ENCODE measurements at places on chromosomes 2 and 18.

DNA sequence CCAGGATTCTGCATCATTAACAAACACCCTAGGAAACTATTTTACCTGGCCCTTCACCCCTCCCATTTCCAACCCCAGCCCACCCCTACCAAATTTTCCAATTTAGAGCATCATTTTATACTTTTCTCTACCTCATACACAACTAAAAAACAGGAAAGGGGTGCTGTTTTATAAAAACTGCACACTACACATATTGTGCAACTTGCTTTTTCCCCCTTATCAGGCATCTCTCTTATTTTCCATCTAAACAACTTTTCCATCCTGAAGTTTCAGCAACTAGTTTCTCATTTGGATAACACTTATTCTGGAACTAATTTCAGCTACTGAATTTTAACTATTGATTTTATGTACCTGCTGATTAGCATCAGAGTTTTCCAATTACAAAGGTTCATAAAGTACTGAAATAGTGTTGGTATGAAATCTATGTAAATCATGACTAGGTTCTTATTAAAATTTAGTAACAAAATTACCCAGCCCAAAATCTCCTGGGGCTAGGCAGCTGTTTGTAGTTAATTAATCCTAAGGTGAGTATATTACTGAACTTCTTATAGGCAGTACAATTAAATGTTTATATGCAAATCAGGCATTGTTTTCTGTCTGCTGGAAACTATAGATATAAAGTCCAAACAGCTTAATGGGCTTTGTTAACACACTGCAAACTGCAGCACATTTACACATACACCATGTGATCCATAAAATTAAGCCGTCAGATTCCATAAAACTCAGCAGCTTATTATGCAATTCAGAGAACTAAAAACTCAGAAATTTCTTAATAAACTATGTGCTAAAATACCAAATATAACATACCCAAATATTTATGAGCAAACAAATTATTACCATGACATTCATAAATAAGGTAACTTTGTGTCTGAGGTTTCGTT lies 7.9 kb downstream of the SF3B1 start:
- peaks cover 19% of the 10 kb centered on the region for H3K36me3 ChIP-seq
- H3K4me3 ChIP-seq, result no peak overlapping the region
- no peak overlapping the region for H3K27ac ChIP-seq
- no peak for DNase-seq

GRCh38 chr2:85675866-85676548 lies 8.0 kb upstream of the SFTPB start:
- H3K4me3 ChIP-seq, result no peak overlapping the region
- H3K27ac ChIP-seq, result no peak overlapping the region
- H3K4me1 ChIP-seq, result peaks cover 12% of the 10 kb centered on the region
- no peak for DNase-seq

GRCh38 chr2:75035444-75036353 lies 77.3 kb downstream of the POLE4 start:
- H3K36me3 ChIP-seq, result no peaks in the 10 kb centered on the region
- H3K4me1 ChIP-seq, result no peaks in the 10 kb centered on the region
- no peak overlapping the region for H3K4me3 ChIP-seq

DNA sequence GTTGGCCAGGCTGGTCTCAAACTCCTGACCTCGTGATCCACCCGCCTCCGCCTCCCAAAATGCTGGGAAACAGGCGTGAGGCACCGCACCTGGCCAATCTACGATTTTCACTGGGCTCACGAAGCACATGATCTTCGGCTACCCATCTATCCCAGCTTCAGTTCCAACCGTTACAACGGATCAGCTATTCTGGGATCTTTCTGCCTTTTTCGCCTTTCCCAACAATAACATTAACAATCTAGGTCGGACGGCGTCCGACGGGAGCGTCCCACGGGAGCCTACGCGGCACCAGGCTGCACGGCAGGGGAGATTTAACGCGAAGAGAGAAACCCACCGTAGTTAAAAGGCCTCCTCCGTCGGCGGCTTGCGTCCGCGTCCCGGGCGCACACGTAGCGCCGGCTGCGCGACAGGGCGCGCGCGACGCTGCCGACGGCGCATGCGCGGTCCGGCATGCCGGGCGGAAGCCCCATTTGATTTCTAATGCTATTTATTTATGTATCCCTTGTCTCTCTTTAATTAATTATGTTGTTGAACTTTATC lies at the start of gene MSL3B:
MSL3B (minus strand) TSS at position 394 of the 540 bp plus-strand sequence.
- peak; percentile 36 for DNase-seq
- peaks cover 3% of the 10 kb centered on the region for H3K36me3 ChIP-seq
- peak within 1 kb of the TSS; percentile 15 for H3K27ac ChIP-seq
- peak within 1 kb of the TSS; percentile 49 for H3K4me3 ChIP-seq
- H3K4me1 ChIP-seq, result peaks cover 5% of the 10 kb centered on the region
- H3K27me3 ChIP-seq, result no peaks in the 10 kb centered on the region

DNA sequence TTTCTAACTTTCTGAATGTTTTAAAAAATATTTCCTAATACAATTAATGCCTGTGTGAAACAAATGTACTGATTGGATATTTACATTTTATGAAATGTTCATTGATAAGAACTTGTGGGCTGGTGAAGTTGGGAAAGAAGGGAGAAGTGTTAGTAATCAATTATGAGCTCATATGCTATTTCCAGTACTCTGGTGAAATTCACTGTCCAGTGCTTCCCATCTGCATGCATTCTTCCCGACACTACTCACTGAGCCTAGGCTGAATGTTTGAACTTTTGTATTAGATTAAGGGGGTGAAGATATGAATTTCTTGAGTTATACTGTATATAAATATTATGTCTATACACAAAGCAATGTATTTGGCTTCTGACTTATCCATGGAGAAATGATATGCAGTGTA lies 36.0 kb downstream of the SKA1 start:
- H3K36me3 ChIP-seq, result no peaks in the 10 kb centered on the region
- H3K4me3 ChIP-seq, result no peak overlapping the region
- peaks cover under 1% of the 10 kb centered on the region for H3K27me3 ChIP-seq
- no peak for DNase-seq

- peaks cover 7% of the 10 kb centered on the region for H3K4me1 ChIP-seq
- no peaks in the 10 kb centered on the region for H3K27me3 ChIP-seq
- no peak overlapping the region for H3K27ac ChIP-seq
- H3K4me3 ChIP-seq, result no peak overlapping the region
Observed at GRCh38 chr2:100290718-100291151, 31.6 kb downstream of the LONRF2 start.

- H3K27ac ChIP-seq, result no peak overlapping the region
- H3K27me3 ChIP-seq, result no peaks in the 10 kb centered on the region
- no peak overlapping the region for H3K4me3 ChIP-seq
- DNase-seq, result no peak
- no peaks in the 10 kb centered on the region for H3K4me1 ChIP-seq
- H3K36me3 ChIP-seq, result no peaks in the 10 kb centered on the region
Observed at GRCh38 chr2:204051476-204051875, 114.9 kb downstream of the ICOS start.

GRCh38 chr2:151665959-151666358 lies 68.3 kb downstream of the NEB start:
- no peak for DNase-seq
- H3K4me3 ChIP-seq, result no peak overlapping the region
- H3K27me3 ChIP-seq, result no peaks in the 10 kb centered on the region
- no peak overlapping the region for H3K27ac ChIP-seq
- no peaks in the 10 kb centered on the region for H3K4me1 ChIP-seq

DNA sequence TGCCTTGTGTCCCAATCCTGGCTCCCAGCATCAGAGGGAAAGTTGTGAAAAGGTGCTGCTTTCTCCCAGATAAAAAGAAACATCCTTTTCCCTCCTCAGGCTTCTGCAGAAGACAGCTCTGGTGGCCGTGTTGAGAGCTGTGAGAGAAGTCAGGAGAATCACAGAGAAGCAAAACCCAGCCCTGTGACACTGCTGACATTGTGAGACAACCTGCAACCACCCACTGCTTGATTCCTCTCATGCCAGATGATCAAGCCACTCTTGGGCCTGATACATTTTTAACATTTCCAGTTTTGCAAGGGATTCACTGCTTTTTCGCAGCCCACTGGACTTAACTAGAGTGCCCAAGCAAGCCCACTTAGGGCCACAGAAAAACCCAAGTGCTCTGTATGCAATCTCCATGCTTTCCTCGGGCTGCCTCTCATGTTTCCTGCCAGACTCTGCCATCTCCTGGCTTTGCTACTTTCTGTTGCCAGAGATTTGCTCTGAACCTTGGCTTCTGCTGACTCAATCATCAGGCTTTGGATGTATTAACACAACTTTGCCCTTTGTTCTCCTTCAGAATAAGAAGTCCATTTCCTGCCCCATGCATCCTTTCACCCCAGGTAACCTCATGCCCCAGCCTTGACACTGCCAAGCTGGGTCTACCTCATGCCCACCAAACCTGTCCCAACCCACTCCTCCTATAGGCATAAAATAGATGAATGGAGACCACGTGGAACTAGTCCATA lies 24.9 kb upstream of the TTR start:
- no peaks in the 10 kb centered on the region for H3K36me3 ChIP-seq
- no peaks in the 10 kb centered on the region for H3K27me3 ChIP-seq
- no peak overlapping the region for H3K27ac ChIP-seq
- DNase-seq, result no peak
- H3K4me3 ChIP-seq, result no peak overlapping the region

GRCh38 chr18:32529722-32530420 lies 59.2 kb upstream of the GAREM1 start:
- H3K27ac ChIP-seq, result no peak overlapping the region
- H3K4me3 ChIP-seq, result no peak overlapping the region
- no peaks in the 10 kb centered on the region for H3K4me1 ChIP-seq

- peaks cover 30% of the 10 kb centered on the region for H3K27me3 ChIP-seq
- no peak overlapping the region for H3K27ac ChIP-seq
- no peaks in the 10 kb centered on the region for H3K36me3 ChIP-seq
- peaks cover 13% of the 10 kb centered on the region for H3K4me1 ChIP-seq
- no peak for DNase-seq
- H3K4me3 ChIP-seq, result no peak overlapping the region
Observed at GRCh38 chr2:174728096-174728495, 36.2 kb downstream of the CHRNA1 start.

DNA sequence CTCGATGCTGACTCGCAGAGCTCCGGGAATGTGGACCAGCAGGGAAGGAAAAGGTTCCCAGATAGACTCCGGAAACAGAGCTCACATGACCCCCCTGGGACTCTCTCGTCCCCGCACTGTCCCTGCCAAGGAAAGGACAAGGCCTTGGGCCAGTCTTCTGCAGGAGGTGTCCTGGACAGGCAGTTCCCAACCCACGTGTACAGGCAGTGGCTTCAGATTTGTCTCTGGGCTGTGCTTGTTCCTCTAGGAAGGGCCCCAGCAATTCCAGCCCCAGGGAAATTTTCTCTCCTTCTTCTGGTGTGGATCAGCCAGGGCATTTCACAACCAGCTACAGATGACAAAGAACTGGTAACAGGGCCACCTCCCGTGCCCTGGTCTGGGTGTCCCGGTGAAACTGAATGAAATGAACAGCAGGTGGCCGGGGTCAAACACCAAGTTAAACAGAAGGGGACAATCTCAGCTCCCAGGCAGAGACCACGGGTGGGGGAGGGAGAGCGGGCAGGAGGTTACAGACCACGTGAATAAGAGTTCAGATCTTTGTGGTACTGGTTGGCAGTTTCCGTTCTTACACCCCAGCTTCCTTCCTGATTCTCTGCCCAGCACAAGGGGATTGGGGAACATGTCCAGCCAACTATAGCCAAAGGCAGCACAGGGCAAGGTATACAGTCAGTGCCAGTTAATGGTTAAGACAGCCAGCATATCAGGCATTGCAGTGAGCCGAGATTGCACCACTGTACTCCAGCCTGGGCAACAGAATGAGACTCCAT lies 52.2 kb upstream of the CAB39 start:
- no peaks in the 10 kb centered on the region for H3K27me3 ChIP-seq
- no peaks in the 10 kb centered on the region for H3K36me3 ChIP-seq
- no peak overlapping the region for H3K4me3 ChIP-seq
- no peak for DNase-seq
- H3K27ac ChIP-seq, result no peak overlapping the region

GRCh38 chr2:207847807-207848544 lies 78.3 kb upstream of the FZD5 start:
- no peaks in the 10 kb centered on the region for H3K4me1 ChIP-seq
- H3K36me3 ChIP-seq, result no peaks in the 10 kb centered on the region
- H3K27me3 ChIP-seq, result no peaks in the 10 kb centered on the region
- no peak overlapping the region for H3K4me3 ChIP-seq

- no peak overlapping the region for H3K4me3 ChIP-seq
- no peaks in the 10 kb centered on the region for H3K27me3 ChIP-seq
- no peak overlapping the region for H3K27ac ChIP-seq
- no peaks in the 10 kb centered on the region for H3K36me3 ChIP-seq
- no peaks in the 10 kb centered on the region for H3K4me1 ChIP-seq
- no peak for DNase-seq
Observed at GRCh38 chr2:191661097-191661924, 16.6 kb upstream of the NABP1 start.

- H3K4me1 ChIP-seq, result peaks cover 3% of the 10 kb centered on the region
- H3K36me3 ChIP-seq, result no peaks in the 10 kb centered on the region
- H3K27ac ChIP-seq, result no peak overlapping the region
- no peak overlapping the region for H3K4me3 ChIP-seq
Observed at GRCh38 chr18:7576685-7577084, 9.6 kb downstream of the PTPRM start.

- no peaks in the 10 kb centered on the region for H3K4me1 ChIP-seq
- H3K27ac ChIP-seq, result no peak overlapping the region
- no peaks in the 10 kb centered on the region for H3K36me3 ChIP-seq
- no peak for DNase-seq
Observed at GRCh38 chr18:53991805-53992204, 232.7 kb downstream of the MBD2 start.

GRCh38 chr18:56289381-56289780 lies 349.0 kb downstream of the TXNL1 start:
- no peak overlapping the region for H3K4me3 ChIP-seq
- DNase-seq, result no peak
- H3K36me3 ChIP-seq, result no peaks in the 10 kb centered on the region
- no peak overlapping the region for H3K27ac ChIP-seq
- no peaks in the 10 kb centered on the region for H3K4me1 ChIP-seq

GRCh38 chr2:43579275-43579981 lies 16.4 kb downstream of the THADA start:
- no peaks in the 10 kb centered on the region for H3K27me3 ChIP-seq
- DNase-seq, result no peak
- H3K4me1 ChIP-seq, result no peaks in the 10 kb centered on the region
- no peak overlapping the region for H3K4me3 ChIP-seq
- no peak overlapping the region for H3K27ac ChIP-seq
- peaks cover 29% of the 10 kb centered on the region for H3K36me3 ChIP-seq

DNA sequence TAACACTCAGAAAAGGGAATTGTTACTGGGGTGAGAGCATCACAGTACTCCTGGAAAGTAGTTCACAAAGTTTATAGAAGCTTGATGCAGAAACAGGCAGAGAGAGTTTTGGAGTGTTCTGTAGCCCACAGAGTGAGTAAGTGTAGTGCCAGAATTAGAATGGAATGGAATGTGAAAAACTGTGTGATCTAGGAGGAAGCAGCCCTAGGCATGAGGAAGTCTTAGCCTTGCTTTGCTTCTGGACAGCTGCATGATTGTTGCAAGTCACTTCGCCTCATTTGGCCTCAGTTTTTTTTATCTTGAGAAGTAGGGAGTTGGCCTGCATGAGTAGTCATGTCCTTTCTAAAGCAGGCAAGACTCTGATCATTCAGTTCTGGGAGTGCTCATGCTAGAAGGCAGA lies 10.9 kb downstream of the SERPINB12 start:
- DNase-seq, result no peak
- H3K4me3 ChIP-seq, result no peak overlapping the region
- H3K27ac ChIP-seq, result no peak overlapping the region

- no peak overlapping the region for H3K4me3 ChIP-seq
- DNase-seq, result peak; percentile 26
- H3K36me3 ChIP-seq, result no peaks in the 10 kb centered on the region
- peaks cover 11% of the 10 kb centered on the region for H3K27me3 ChIP-seq
Observed at GRCh38 chr2:119011162-119011909, 69.3 kb downstream of the MARCO start.

Data from spinal cord (tissue), 10 donors.